Stromal cell of bone marrow (primary cell): ENCODE measurements at places on chromosomes 5 and 9.

GRCh38 chr5:122498163-122498562 is 186.1 kb downstream of the SNCAIP start:
- DNase-seq = no peak

DNA sequence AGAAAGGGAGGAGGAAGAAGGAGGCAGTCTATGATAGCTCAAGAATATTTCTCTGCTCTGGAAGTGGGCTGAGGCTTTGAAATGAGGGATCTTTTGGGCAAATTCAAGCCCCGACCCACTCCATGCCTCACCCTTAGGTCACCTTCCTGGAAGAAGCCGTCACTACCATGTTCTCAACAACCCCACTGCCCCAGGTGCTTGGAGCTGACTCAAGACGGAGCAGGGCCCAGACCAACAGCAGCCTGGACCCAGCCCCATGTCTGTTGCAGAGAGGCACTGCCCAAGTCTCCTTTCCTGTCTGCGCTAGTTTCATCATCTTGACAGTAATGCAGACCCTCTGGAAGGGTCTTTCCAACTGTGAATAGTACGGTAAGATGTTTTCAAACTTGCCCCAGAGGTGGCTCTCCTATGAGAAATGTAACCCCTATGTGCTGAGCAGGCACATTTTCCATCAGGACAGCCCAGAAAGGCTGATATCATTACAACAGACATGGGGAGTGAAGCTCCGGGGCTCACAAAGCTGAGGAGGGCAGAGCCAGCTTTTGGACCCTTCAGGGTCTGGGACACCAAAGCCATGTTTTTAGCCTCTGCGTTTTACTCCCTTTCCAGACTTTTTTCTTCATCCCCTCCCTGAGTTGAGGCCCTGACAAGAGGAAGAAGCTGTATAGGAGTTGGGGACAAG is 128.2 kb upstream of the LARP1 start:
- no peak for DNase-seq

GRCh38 chr5:56514245-56514644 is 281.1 kb upstream of the ANKRD55 start:
- no peak for DNase-seq

DNA sequence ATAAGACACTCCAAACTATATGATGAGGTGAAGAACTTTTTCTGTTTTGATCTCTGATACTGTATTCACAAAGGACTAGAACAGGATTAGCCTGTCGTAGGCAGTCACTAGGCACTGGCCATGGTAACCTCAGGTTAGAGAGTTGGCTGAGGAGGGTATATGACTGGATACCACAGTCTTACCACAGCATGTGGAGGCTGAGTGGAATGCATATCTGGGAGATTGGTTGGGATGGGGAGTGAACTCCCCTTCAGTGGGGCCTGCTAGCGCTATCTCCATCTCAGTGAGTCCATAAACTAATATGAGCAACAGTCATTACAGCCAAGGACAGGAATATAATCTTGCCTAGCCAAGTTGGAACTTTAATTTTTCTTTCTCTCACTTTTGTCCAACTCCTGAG is 339.1 kb downstream of the SPATA31D1 start:
- no peak for DNase-seq

DNA sequence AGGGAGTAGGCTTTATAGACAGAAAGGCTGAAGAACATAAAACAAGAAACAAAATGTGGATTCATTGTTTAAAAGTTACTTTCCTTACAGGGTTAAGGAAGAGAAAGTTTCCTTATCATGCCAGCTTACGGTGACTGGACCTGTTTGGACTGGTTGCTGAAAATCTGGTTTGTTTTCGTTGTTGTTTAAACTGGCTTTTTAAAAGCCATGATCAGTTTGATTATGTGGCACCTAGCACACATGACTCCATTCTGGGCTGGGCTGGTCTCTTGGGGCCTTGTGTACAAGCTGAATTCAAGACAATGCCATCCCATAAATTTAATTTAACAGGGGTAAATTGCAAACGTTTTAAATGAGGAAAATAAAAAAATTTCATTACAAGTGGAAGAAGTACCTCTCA is 18.4 kb upstream of the ZNF474 start:
- no peak for DNase-seq

DNA sequence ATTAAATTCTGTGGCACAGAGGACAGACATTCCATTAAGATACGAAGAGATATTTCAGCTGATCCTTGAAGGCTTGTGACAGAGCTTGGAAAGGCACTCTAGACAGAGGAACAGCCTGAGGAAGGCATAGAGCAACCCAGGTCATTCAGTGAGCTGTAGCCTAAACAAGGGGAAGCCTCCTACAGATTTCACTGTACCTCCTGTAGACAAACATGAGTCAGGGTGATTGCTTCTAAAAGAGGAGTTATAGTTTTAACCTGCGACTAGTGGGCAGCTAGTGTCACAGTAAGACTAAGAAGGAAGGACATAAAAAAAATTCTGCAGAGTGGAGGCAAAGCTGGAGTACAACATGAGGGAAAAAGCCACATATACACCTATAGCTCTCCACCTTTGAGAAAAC is 43.5 kb upstream of the ANKDD1B start:
- no peak for DNase-seq
